Activated naive CD8-positive, alpha-beta T cell treated with anti-CD3 and anti-CD28 coated beads, Interleukin-2, amount 10 ng/mL, durations not matched to agents 7 days and 5 days (primary cell): ENCODE measurements at places on chromosomes 3 and 15.

GRCh38 chr15:57307527-57308169 is 68.7 kb upstream of the CGNL1 start:
- H3K4me1 ChIP-seq, result peaks cover 4% of the 10 kb centered on the region
- H3K4me3 ChIP-seq, result no peak overlapping the region
- no peak for DNase-seq
- no peak overlapping the region for H3K27ac ChIP-seq
- H3K36me3 ChIP-seq, result no peaks in the 10 kb centered on the region

GRCh38 chr3:100099621-100100020 is 14.7 kb downstream of the FILIP1L start:
- peak overlapping the region; percentile 6 for H3K27ac ChIP-seq
- H3K27me3 ChIP-seq, result no peaks in the 10 kb centered on the region
- H3K4me3 ChIP-seq, result no peak overlapping the region
- DNase-seq, result no peak
- peaks cover 40% of the 10 kb centered on the region for H3K4me1 ChIP-seq
- H3K36me3 ChIP-seq, result peaks cover 48% of the 10 kb centered on the region

- peak overlapping the region; percentile 65 for H3K4me3 ChIP-seq
- H3K4me1 ChIP-seq, result peaks cover 20% of the 10 kb centered on the region
- peak; percentile 57 for DNase-seq
Measured at GRCh38 chr15:41512940-41513505, 604 bp downstream of the LTK start.

DNA sequence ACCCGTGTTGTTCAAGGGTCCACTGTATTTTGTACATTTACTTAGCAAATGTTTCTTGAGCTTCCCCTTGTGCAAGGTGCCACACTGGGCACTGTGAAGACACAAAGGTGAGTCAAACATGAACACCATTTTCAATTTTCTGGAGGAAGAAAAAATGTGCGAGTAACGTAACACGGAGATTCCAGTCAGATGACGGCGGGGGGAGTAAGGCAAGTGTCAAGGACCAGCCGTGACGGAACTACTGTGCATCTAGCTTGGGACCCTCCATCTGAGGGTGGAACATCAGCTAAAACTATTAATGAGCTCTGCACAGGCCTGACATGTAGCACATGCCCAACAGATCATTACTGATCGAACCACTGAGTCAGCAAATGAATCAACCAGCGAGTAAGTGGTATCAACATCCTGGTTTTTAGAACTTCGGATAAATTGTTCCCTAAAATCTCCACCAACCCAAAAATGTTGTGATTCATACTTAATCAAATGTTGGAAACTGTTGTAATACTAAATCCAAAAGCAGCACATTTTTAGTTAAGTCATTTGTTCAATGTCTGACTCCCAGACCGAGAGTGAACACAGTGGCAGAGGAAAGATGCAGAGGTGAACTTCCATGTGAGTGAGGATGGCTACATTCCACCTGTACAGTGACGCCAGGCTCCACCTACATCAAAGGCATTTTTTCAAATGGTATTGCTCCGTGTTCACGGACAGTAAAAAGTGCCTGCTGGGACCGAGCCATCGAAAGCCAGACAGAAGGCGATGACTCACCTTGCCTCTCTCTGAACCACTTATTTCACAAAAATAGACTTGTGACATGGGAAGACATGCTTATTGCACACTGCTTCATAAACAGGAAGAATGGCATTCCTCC is 172.2 kb downstream of the ATP10A start:
- peaks cover 20% of the 10 kb centered on the region for H3K36me3 ChIP-seq
- H3K4me3 ChIP-seq, result no peak overlapping the region
- H3K4me1 ChIP-seq, result no peaks in the 10 kb centered on the region
- DNase-seq, result no peak
- no peak overlapping the region for H3K27ac ChIP-seq

DNA sequence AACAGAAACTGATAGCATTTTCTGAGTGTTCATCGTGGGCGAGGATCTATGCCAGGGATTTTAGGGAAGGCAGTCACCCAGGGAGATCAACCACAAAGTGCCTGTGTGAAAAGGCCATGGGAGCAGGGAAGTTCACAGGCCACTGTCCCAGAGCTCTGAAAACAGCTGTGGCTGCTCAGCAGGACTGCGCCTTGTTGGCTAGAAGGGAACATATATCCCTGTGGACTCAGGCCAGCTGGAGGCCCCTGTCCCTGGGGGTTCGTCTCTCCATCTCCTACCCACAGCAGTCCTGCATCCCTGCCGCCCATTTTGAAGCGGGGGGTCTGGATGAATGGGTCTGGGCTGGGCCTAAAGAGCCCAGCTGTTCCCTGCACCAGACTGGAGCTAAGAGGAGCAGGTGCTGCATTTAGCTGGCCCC is 27.8 kb downstream of the PPCDC start:
- H3K27me3 ChIP-seq, result no peaks in the 10 kb centered on the region
- peaks cover 10% of the 10 kb centered on the region for H3K36me3 ChIP-seq
- no peak for DNase-seq
- no peak overlapping the region for H3K27ac ChIP-seq

- H3K27me3 ChIP-seq, result peaks cover 18% of the 10 kb centered on the region
- H3K4me3 ChIP-seq, result no peak overlapping the region
- no peak for DNase-seq
Measured at GRCh38 chr3:32184187-32184730, 54.2 kb upstream of the CMTM8 start.

DNA sequence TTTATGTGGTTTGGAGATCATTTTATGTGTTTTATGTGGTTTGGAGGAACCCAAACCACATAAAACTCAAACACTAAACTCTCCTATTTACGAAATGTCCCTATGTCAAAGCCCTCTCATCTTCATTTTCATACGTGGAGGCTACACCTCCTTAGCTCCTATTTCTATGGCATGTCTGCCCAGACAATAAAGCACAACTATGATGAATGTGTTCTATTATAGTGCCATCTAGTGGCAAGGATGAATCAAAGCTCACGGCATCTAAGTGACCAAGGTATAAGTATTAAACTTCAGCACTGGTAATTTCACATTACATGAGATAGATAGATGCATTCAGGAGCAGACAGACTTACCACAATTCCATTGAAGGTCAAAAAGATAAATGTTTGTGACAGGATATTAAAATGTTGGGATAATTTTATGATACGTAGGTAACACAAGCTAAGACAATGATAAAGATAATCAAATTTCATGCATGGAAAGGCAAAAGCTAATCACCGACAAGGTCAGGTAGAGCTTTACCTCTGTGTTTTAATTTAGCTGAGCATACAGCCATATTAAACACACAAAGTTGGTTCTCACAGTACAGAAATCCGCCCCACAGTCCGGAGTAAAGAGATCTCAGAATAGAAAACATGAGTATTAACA is 130.6 kb upstream of the FHIT start:
- no peak overlapping the region for H3K27ac ChIP-seq
- no peak for DNase-seq
- peaks cover 9% of the 10 kb centered on the region for H3K27me3 ChIP-seq
- no peak overlapping the region for H3K4me3 ChIP-seq
- H3K36me3 ChIP-seq, result no peaks in the 10 kb centered on the region

DNA sequence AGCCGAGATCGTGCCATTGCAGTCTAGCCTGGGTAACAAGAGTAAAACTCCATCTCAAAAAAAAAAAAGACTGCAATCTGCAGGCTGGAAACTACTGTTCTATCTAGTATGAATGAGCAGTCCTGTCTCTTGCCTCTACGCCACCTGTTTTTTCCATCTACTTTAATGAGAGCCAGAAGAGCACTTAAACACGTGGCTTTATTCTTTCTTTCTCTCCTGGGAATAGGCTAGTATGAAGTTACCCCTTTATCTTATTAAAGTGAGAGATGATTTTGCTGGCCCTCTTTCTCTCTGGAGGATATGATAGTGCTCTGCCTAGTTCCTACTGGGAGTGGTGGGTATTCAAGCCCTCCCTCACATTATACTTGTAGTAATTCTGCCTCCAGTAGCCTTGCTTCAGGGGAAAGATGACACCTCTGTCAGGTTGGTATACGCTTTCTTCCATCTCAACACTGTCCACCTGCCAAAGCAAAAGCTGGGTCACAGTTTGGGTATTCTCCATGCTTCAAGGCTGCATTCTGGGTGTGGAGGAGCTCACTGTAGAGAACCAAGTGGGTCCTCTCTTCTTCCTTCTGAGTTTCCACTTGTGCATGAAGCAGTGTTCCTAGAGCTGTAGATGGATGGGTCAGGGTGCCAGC is 17.8 kb downstream of the MAPKBP1 start:
- peak overlapping the region; percentile 83 for H3K27ac ChIP-seq
- peaks cover 56% of the 10 kb centered on the region for H3K4me1 ChIP-seq
- H3K4me3 ChIP-seq, result peak overlapping the region; percentile 81

GRCh38 chr3:141382571-141382970 is 14.3 kb downstream of the ZBTB38 start:
- DNase-seq, result no peak
- peaks cover 13% of the 10 kb centered on the region for H3K27me3 ChIP-seq
- no peaks in the 10 kb centered on the region for H3K36me3 ChIP-seq
- no peak overlapping the region for H3K4me3 ChIP-seq

DNA sequence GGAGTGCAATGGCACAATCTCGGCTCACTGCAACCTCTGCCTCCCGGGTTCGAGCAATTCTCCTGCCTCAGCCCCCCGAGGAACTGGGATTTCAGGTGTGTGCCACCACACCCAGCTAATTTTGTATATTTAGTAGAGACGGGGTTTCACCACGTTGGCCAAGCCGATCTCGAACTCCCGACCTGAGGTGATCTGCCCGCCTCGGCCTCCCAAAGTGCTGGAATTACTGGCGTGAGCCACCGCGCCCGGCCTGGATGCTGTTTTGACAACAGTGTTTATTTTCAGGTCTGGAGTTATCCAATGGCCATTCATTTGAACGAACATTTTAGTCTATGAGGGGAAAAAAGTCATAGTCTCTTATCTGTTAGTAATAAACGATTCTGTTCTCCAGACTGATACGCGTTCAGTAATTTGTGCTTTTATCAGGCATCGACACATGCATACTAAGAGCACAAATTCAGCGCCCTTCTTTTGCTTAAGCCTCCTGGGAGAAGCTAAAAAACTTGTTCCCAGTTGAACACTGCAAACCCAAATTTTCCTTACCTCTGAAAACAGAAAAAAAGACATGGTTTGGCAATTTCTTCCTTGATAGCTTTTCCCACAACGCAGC is 1.3 kb downstream of the B3GALNT1 start:
- no peaks in the 10 kb centered on the region for H3K27me3 ChIP-seq
- H3K4me3 ChIP-seq, result peak overlapping the region; percentile 89
- H3K36me3 ChIP-seq, result peaks cover 35% of the 10 kb centered on the region
- peaks cover 33% of the 10 kb centered on the region for H3K4me1 ChIP-seq

- no peak overlapping the region for H3K4me3 ChIP-seq
- no peaks in the 10 kb centered on the region for H3K4me1 ChIP-seq
- peaks cover 15% of the 10 kb centered on the region for H3K27me3 ChIP-seq
Measured at GRCh38 chr15:91224755-91225380, 124.8 kb downstream of the SV2B start.

DNA sequence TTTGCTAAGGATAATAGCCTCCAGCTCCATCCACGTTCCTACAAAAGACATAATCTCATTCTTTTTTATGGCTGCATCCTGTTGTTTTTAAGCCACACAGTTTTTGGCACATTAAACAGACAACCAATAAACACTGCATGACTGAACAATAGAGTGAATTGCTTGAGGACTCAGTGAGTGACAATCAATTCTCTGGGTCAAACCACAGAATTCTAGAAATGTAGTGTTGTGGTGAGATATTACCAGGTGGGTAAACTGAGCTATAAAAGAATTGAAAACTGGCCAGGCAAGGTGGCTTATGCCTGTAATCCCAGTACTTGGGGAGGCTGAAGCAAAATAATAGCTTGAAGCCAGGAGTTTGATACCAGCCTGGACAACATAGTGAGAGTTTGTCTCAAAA is 154.7 kb upstream of the CADPS start:
- no peaks in the 10 kb centered on the region for H3K4me1 ChIP-seq
- H3K36me3 ChIP-seq, result no peaks in the 10 kb centered on the region
- no peak for DNase-seq
- H3K4me3 ChIP-seq, result no peak overlapping the region
- H3K27me3 ChIP-seq, result no peaks in the 10 kb centered on the region

DNA sequence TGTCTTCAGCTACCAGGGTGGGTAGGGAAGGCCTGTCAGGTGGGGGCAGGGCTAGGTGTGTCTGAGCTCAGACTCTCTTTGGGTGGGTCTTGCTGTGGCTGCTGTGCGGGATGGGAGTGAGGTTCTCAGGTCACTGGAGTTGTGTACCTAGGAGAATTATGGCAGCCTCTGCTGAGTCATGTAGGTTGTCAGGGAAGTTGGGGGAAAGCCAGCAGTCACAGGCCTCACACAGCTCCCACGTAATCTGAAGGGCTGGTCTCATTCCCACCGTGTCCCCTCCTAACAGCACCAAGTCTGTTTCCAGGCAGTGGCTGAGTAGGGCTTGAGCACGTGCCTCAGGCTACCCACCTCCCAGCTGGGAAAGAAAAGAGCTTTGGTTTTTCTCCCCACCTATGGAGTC is 67.0 kb downstream of the CHCHD4 start:
- H3K27ac ChIP-seq, result no peak overlapping the region
- no peak overlapping the region for H3K4me3 ChIP-seq
- H3K36me3 ChIP-seq, result no peaks in the 10 kb centered on the region
- DNase-seq, result no peak
- H3K27me3 ChIP-seq, result peaks cover 9% of the 10 kb centered on the region

DNA sequence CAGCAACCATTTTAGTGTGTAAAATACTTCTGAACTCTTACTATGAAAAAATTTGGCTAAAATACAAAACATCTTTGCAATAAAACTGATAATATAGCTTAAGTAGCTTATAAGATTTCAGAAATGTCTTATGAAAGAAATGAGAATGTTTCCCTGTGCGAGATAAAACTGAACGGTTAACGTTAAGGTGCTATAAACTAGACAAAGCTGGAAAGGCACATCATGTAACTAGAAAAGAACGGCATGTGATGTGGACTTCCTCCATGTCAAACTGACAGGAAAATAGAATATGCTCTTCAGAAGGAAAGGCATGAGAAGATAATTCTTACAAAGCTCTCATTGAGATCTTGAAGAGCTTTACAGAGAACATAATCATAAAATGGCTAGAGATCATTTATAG is 36.5 kb downstream of the NCK1 start:
- H3K4me3 ChIP-seq, result no peak overlapping the region
- no peak for DNase-seq
- peaks cover 30% of the 10 kb centered on the region for H3K4me1 ChIP-seq

GRCh38 chr3:114706591-114707232 is 412.9 kb downstream of the TIGIT start:
- H3K27me3 ChIP-seq, result no peaks in the 10 kb centered on the region
- H3K4me3 ChIP-seq, result no peak overlapping the region
- H3K4me1 ChIP-seq, result peaks cover 4% of the 10 kb centered on the region
- peaks cover under 1% of the 10 kb centered on the region for H3K36me3 ChIP-seq
- H3K27ac ChIP-seq, result no peak overlapping the region

GRCh38 chr3:44074181-44074580 is 167.5 kb upstream of the TOPAZ1 start:
- peaks cover 20% of the 10 kb centered on the region for H3K27me3 ChIP-seq
- no peak overlapping the region for H3K4me3 ChIP-seq
- H3K4me1 ChIP-seq, result peaks cover 5% of the 10 kb centered on the region
- no peak for DNase-seq
- no peak overlapping the region for H3K27ac ChIP-seq
- no peaks in the 10 kb centered on the region for H3K36me3 ChIP-seq
